ENCODE measurements at places on chromosomes 5 and 9. TPM values are rescaled to one million over a fixed set of nuclear protein-coding genes. Genes with fewer than 3 reads are reported as not detected.

CSNK1G3 gene
- 60.5 TPM for total RNA-seq

NKD2 gene
- total RNA-seq: 12.0 TPM

NR4A3 gene
- 1.00 TPM for total RNA-seq

HTR1A gene
- not detected for total RNA-seq

IFNB1 gene
- not detected for total RNA-seq

LCN9 gene
- total RNA-seq: not detected

PTPA gene
- total RNA-seq: 129 TPM

LRRC26 gene
- not detected for total RNA-seq

LMBRD2 gene
- 22.6 TPM for total RNA-seq

AGTPBP1 gene
- total RNA-seq: 20.1 TPM

SERINC5 gene
- total RNA-seq: 16.6 TPM

IFNA2 gene
- not detected for total RNA-seq

SLCO4C1 gene
- not detected for total RNA-seq

N4BP3 gene
- 0.71 TPM for total RNA-seq

FAM53C gene
- 27.4 TPM for total RNA-seq

All from smooth muscle cell of bladder (primary cell).